Dermis blood vessel endothelial cell (primary cell): ENCODE measurements at places on chromosomes 1 and 21. TPM values are rescaled to one million over a fixed set of nuclear protein-coding genes. Genes with fewer than 3 reads are reported as not detected.

DNA sequence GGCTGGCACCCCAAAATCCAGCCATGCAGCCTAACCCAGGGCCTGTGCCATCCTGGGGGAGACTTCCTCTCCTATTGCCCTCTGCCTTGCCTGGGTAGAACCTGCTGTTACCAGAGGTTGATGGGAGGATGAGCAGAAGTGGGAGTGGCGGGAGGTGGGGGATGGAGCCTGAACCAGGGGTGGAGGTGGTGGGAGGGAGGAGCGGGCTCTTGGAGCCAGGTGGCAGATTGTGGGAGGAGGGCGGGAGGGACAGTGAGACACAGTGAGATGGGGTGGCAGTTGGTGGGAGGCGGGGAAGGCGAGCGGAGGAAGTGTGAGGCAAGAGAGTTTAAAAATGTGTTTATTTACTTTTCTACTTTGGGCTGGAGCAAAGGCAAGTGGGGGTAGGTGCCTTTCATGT is 87.3 kb downstream of the KCNJ6 start:
- no peak for DNase-seq

The HES4 gene
- total RNA-seq: 49.6 and 76.9 TPM in 2 replicates

DNA sequence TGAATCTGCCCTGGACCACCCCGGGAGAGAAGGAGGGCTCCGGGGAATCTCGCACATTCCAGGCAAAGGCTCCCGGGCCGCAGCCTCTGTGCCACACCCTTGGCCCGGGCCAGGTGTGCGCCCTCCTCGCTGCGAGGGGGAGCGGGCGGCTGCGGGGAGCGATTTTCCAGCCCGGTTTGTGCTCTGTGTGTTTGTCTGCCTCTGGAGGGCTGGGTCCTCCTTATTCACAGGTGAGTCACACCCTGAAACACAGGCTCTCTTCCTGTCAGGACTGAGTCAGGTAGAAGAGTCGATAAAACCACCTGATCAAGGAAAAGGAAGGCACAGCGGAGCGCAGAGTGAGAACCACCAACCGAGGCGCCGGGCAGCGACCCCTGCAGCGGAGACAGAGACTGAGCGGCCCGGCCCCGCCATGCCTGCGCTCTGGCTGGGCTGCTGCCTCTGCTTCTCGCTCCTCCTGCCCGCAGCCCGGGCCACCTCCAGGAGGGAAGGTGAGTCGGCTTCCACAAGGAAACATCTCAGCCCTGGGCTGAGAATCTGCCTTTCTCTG is at the start of gene LAMC2:
Gene LAMC2, plus strand, starts transcription at position 324 of the 550 bp plus-strand sequence. Its CDS starts 89 bp downstream, at position 413.
- no peak for DNase-seq

- no peak for DNase-seq
These were observed 102.7 kb downstream of the ZP4 start for GRCh38 chr1:237788069-237788468.

- DNase-seq: no peak
These were observed 26.1 kb downstream of the RGS21 start for GRCh38 chr1:192342842-192343241.

The AQP10 gene
- total RNA-seq: not detected in 2 replicates

- DNase-seq: peak; percentile 45
These were observed 38.0 kb upstream of the ATP1A1 start for GRCh38 chr1:116334868-116335635.

The TNFRSF1B gene
- total RNA-seq: 81.3 and 98.3 TPM in 2 replicates

The CCDC181 gene
- not detected in 2 replicates for total RNA-seq

The RHOU gene
- total RNA-seq: 17.5 and 26.3 TPM in 2 replicates

The LCE1A gene
- not detected in 2 replicates for total RNA-seq
